ENCODE measurements at places on chromosomes 11 and 22.

- no peak for DNase-seq
These were observed 54.6 kb downstream of the CHRDL2 start for GRCh38 chr11:74676596-74676995.

DNA sequence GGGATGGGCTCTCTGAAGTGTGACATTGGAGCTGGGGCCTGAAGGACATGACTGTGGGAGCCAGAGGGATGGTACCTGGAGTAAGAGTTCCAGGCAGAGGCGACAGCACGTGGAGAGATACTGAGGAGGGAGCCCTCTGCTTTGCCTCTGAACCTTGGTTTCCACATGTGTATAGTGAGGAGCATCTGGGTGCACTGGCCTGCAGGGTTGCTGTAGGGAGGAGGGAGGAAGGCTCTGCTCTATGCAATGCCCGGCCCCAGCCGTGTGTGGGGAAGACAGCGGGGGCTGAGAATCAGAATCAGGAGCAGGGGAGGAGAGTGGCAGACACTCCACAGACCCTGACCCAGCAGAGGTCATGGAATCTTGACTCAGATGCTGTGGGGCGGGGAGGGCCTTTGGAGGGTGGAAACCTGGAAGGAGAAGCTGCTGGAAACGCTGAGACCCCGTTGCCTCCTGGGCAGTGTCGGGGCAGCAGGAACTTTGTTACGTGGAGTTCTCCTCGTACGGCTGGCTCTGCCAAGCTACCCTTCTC is 4.0 kb downstream of the SCYL1 start:
- DNase-seq, result no peak

GRCh38 chr11:95132956-95133355 is 43.3 kb downstream of the ENDOD1 start:
- no peak for DNase-seq

DNA sequence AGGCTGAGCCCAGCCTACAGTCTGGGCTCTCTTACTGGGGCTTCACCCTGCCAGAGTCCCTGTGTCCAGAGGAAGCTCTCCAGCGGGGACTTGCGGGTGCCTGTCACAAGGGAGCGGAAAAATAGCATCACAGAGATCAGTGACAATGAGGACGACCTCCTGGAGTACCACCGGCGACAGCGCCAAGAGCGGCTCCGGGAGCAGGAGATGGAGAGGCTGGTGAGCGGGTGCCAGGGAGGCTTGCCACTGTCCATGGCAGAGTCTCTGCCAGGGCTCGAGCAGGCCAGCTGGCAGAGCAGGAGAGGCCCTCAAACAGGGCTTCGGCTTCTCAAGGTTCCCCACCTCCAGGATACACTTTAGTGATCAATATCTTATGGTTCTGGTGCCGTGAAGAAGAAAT is 21.0 kb downstream of the PHLDB1 start:
- DNase-seq, result no peak

- DNase-seq, result no peak
These were observed 171.6 kb upstream of the MTNR1B start for GRCh38 chr11:92797874-92798273.

Measured in activated CD8-positive, alpha-beta memory T cell treated with anti-CD3 and anti-CD28 coated beads for 24 hours (primary cell).